ENCODE measurements at places on chromosomes 12 and 14. TPM values are rescaled to one million over a fixed set of nuclear protein-coding genes. Genes with fewer than 3 reads are reported as not detected.

Gene NKX2-1
- not detected for total RNA-seq

DNA sequence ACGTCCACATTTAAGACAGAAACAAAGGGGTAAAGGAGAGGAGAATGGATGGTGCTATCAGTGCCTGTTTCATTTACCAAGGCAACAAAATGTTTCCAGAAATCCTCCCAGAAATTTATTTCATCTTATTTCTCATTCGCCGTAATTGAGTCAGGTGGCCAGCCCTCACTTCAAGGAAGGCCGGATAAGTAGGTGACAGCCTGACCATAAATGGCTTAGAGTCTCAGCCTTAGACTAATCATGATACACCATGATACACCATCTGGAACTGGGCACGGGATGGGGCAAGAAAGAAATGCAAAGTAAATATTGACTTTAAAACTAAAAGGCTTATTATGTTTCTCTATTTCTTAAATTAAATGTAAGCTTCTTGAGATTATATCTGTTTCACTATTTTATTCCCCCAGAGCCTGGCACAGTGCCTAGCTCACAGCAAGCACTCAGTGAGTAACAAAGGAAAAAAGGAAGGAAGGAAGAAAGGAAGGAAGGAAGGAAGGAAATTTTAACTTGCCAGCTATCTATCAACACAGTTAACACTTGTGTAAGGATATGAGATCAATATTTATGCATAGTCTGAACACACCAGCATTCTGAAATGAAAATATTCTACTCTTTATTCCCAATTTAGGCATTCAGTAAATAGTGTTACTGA is 106.1 kb upstream of the FSCB start:
- no peaks in the 10 kb centered on the region for H3K27me3 ChIP-seq
- peaks cover 3% of the 10 kb centered on the region for H3K4me1 ChIP-seq
- H3K27ac ChIP-seq, result no peak overlapping the region
- DNase-seq, result no peak
- H3K36me3 ChIP-seq, result no peaks in the 10 kb centered on the region

GRCh38 chr12:118274066-118274465 is 98.6 kb downstream of the TAOK3 start:
- H3K27ac ChIP-seq, result no peak overlapping the region
- H3K27me3 ChIP-seq, result no peaks in the 10 kb centered on the region
- no peak for DNase-seq
- H3K4me3 ChIP-seq, result no peak overlapping the region

Gene JPH4
- total RNA-seq, result 50.1 TPM

DNA sequence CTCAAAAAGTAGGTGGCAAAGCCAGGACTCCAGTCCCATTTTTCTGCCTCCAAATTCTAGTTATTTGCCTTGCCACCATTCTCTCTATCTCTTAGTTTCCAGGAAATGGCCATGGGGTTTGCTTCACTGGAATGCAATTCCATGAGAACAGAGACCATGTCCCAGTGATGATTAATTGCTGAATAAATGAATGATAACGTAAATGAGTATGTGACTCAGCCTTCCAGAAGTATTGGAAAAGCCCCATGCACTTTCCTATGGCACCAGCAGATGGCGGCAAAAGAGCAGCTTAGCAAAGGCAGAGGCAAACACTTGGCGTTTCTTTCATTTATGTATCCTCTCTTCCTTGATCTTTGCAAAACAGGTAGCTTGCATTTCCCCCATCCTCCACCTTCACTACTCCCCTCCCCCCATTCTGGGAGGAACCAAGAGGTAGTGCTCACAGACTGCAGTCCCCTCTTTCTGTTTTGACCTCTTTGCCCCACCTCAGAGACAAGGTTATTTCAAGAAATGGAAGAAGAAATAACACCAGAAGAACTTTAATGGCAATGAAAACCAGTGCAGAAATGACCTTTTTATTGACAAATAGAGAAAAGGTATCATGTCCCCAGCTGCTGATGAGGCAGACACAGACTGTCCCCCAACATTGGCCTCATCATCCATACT is 21.3 kb downstream of the TBX3 start:
- H3K27me3 ChIP-seq, result peaks cover 94% of the 10 kb centered on the region
- H3K4me3 ChIP-seq, result no peak overlapping the region
- DNase-seq, result peak; percentile 84
- H3K36me3 ChIP-seq, result no peaks in the 10 kb centered on the region
- H3K27ac ChIP-seq, result no peak overlapping the region
- peaks cover 46% of the 10 kb centered on the region for H3K4me1 ChIP-seq

DNA sequence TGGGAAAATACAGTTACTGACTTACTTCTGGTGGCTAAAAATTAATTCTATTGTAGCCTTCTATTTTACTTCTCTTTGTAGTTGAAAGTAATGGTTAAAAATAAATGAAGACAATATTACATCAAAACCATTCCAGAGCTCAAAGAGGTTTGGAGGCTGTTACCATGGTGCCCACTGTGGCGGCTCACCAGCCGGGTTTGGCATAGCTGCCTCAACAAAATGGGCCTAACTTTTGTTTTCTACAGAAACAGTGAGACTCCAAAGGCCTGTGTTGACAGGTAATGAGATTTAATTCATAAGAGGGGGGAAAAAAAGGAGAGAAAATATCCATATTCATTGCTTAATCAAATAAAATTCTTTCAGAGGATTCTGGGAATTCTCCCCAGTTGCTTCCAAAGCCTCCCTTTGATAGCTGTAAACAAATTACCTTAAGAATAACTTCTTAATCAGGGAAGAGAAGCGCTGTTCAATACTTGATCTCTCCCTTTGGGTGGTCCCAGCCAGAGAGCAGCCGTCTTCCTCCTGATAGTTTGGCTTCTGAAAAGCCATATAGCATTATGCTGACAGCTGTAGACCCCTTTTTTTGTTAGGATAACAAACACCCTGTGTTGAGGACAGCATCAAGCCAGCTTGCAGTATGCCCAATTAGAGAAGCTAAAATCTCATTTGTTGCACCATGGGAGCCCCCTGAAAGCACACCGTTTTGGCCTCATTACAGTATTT is 266.8 kb downstream of the NEDD1 start:
- no peak overlapping the region for H3K27ac ChIP-seq
- peaks cover 17% of the 10 kb centered on the region for H3K4me1 ChIP-seq
- H3K4me3 ChIP-seq, result no peak overlapping the region
- no peaks in the 10 kb centered on the region for H3K27me3 ChIP-seq
- no peak for DNase-seq

Data from WTC11 (cell line).